ENCODE measurements at places on chromosomes 11 and 22. TPM values are rescaled to one million over a fixed set of nuclear protein-coding genes. Genes with fewer than 3 reads are reported as not detected.

MN1 gene
- total RNA-seq, result 4.3 TPM

POLR2L gene
- 48.4 TPM for total RNA-seq

DNA sequence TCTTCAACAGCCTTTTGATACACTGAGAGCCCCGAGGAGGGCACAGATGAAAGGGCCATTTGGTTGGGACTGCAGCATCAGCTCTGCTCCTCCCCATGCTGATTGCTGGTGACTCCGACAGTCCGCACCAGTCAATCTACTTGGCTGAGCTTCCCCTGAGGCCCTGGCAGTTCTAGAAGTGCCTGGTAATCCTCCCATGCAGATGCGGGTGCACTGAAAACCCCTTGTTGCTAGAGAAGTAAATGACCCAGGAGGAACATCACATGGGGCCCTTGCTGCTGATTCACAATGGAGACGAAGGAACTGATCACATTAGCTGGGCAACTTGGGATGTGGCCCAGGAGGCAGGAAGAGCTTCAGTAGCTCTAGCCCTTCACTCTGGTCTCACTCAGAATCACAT, 35.2 kb upstream of the RIC3 start:
- H3K4me1 ChIP-seq, result peaks cover 11% of the 10 kb centered on the region
- H3K27ac ChIP-seq, result no peak overlapping the region
- DNase-seq, result no peak
- no peaks in the 10 kb centered on the region for H3K27me3 ChIP-seq
- no peak overlapping the region for H3K4me3 ChIP-seq

- no peak for DNase-seq
- no peaks in the 10 kb centered on the region for H3K27me3 ChIP-seq
- no peaks in the 10 kb centered on the region for H3K36me3 ChIP-seq
- no peak overlapping the region for H3K27ac ChIP-seq
Observed at GRCh38 chr11:5564259-5565019, 16.1 kb upstream of the OR52H1 start.

DNA sequence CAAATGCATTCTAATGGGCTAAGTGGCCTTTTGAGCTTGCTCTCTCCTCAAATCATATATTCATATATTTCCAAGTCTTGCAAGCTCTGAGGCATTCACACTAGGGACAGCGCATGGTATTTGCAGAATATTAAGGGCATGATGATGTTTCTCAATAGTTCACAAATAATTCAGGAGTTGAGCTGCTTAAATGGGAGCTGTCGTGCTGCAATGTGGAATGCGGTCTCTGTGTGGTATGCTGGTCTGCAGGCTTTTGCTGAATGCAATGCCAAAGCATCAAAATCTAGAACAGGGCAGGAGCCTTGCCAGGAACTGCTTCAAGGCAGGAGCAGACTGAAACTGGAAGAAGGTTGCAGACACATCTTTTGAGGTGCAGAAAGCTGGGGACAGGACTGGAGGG, 1060.0 kb downstream of the TBC1D22A start:
- no peaks in the 10 kb centered on the region for H3K36me3 ChIP-seq
- no peaks in the 10 kb centered on the region for H3K4me1 ChIP-seq
- H3K27ac ChIP-seq, result no peak overlapping the region
- DNase-seq, result no peak
- no peak overlapping the region for H3K4me3 ChIP-seq

DNA sequence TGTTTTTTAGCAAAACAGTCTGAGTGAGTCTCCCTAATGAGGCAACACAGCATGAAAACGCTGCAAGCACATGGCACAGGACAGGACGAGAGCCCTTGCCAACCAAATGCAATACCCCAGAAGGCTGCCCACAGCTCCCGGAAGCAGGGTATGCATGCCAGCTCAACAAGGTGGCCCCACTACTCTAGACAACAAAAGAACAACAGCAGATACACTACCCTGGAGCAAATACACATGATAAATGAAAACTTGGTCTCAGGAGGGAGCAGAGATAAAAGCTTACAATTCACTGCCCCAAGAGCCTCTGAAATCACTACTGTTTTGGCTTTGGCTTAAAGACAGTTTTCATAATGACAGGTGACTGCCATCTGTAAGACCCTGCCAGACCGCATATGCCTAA, 785.4 kb upstream of the API5 start:
- DNase-seq, result no peak
- H3K4me1 ChIP-seq, result no peaks in the 10 kb centered on the region
- H3K27ac ChIP-seq, result no peak overlapping the region
- no peaks in the 10 kb centered on the region for H3K36me3 ChIP-seq
